ENCODE measurements at places on chromosomes 4 and X.
A peak's percentile ranks its signal among the peaks of the same experiment; 100 is the strongest.

- DNase-seq: no peak
Measured at GRCh38 chr4:114034189-114034588, 54.7 kb upstream of the ARSJ start.

- no peak for DNase-seq
Measured at GRCh38 chr4:24032371-24032989, 142.6 kb upstream of the PPARGC1A start.

- no peak for DNase-seq
Measured at GRCh38 chrX:104045642-104046041, 5.9 kb downstream of the H2BW2 start.

- DNase-seq: no peak
Measured at GRCh38 chr4:118037955-118038354, 3.7 kb downstream of the NDST3 start.

DNA sequence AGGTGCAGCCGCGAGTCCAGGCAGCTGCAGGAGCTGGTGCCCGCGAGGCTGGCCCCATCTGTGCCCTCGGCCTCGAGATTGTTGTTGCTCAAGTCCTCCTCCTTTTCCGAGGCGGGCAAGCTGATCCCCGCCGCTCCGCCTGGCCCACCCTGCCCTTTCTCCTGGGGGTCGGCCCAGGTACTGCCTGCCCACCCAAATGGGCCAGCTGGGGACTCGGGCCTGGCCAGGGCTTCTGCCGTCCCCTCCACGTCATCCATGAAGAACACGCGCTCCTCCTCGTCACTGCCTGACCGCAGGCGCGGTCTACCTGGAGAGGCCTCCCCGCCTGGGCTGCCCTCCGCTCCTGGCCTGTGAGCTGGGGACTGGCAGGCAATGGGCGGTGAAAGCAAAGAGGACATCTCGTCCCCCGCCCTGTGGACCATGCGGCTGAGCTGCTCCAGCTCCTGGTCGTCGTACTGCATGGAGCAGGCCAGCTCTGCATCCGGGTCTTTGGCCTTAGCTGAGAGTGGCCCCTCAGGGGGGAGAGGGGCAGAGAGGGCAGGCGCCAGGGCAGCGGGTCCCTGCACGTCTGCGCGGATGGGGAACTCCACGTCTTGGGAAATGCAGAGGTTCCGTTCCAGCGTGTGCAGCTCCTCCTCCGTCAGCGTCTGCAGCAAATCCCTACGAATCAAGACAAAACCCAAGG, 43.1 kb upstream of the MXD4 start:
- no peak for DNase-seq

- no peak for DNase-seq
Measured at GRCh38 chr4:152572417-152573086, 36.7 kb upstream of the FBXW7 start.

- DNase-seq: peak; percentile 23
Measured at GRCh38 chr4:112321776-112322684, 24.9 kb downstream of the ALPK1 start.

GRCh38 chrX:121579016-121579760, 531.8 kb downstream of the GLUD2 start:
- no peak for DNase-seq

GRCh38 chr4:132479543-132479942, 669.6 kb upstream of the PCDH10 start:
- DNase-seq: no peak

DNA sequence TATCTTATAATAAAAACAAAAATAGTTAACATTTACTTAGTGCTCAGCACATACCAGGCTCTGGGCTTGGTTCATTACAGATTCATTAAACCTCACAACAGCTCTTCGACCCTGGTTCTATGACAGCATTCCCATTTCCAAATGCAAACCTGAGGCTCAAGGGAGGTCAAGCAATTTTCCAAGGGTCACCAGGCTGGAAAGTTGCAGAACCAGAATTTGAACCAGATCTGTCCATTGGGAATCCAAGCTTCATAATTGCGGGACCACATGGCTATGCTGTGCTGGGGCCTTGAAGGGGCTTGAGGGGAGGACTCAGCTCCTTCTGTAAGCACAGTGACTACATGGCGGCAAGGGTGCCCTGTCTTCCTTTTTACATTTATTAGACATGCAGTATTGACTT, 197.3 kb upstream of the LNX1 start:
- no peak for DNase-seq

DNA sequence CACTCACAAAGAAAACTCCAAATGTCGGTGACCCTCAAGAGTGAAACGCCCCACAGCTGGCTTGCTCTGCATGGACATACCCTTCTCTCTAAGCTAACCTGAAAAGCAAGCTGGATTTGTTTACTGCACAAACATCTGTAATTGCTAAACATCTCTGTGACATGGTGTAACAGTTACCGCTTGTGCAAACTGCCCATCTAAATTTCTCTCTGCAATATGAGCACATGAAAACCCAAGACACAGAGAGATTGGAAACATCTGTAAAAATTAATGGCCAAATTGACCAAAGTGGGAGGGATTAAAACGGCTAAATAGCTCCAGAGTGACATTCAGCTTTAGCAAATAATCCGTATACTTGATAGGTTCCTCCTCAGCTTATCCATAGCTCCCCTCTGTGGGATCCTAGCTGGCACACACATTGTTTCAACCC, 155.0 kb upstream of the MAP3K15 start:
- no peak for DNase-seq

DNA sequence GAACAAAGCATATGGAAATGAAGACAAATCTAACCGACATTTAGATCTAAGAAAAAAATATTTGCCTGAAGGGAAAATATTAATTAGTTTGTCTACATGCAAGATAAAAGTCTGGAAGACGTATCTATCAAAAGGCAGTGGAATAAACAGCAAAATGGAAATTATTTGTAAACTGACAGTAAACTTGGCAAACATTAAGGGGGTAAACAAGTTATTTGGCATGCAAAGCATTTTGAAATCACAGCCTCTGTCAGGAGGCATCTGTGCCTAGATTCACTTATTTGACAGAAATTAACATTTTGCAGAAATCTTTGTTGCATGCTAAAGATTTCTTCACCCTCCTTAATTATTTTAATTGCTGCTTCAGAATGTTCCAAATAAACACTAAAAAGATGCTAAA, 1065.8 kb upstream of the POU3F4 start:
- no peak for DNase-seq

DNA sequence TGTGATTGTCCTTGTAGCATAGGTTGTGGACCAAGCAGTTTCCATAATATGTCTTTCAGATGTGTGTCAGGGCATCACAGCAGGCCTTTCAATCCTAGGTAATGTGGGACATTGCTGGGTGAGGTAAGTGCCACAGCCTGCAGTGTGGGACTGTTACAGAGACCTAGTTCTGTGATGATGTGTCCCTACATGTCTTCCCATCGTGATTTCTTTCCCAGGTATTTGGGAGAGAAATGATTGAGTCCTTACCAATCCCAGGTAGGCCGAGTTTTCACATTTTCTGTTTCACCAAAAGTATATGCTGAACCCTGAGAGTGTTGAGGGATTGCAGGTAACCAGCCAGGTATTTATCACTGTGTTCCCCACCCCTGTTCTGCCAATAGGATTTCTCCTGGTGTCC, 10.6 kb upstream of the ATXN3L start:
- no peak for DNase-seq

GRCh38 chrX:148878371-148878770, 378.0 kb downstream of the AFF2 start:
- DNase-seq: no peak

DNA sequence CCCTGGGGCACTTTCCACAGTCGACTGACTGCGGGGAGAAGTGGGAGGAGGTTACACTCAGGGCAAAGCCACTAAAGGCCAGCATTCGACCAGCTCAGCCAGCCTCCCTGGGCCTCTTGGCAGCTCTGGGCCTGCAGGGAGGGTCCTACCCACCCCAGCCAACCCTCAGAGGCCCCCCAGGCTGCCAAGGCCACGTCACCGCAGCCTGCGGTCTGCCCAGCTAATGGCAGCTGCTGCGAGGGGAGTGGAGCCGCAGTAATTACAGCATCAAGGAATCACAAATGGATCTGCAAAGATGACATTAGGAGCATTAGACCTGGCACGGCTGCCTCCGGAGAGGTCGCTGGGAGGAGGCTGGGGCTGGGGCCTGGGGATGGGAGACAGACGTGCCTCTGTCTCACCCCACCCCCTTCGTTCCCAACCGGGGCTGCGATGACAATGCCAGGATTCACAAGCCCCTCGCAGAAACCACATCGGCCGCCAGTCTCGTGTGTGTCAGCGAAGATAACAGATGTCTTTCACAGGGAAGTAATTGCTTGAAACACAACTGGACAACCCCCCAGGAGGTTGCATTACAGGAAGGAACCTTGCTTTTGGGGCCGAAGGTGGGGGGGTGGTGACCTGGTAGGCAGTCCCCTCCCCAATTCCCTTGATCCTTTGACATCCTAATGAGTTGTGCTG, 367.6 kb downstream of the BCOR start:
- DNase-seq: no peak

DNA sequence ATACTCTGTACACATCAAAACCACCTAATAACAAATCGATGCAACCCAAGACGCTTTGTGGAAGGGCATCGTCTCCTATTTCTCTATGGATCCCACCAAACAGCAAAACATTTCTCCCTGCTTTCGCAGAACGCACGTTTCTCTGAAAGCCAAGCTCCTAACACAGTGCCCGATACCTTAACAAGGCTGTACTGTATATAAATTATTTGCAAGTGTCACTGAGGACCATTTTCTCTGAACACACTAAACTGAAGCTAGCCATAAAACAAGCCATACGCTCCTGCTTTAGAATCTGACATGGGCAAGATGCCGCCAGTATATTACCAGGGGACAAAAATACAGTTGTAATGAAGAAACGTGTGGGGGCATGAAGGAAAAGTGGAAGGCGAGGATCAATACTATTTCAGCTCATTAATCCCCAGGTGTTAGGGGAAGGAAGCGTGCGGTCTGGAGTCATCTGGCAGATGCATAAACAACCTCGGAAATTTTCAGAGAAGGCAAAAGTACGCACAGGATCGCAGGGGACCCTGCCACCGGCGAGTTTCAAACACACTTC, 703 bp downstream of the KCNIP4 start:
- no peak for DNase-seq

- no peak for DNase-seq
Measured at GRCh38 chr4:8240211-8241041, 29.1 kb upstream of the HTRA3 start.

DNA sequence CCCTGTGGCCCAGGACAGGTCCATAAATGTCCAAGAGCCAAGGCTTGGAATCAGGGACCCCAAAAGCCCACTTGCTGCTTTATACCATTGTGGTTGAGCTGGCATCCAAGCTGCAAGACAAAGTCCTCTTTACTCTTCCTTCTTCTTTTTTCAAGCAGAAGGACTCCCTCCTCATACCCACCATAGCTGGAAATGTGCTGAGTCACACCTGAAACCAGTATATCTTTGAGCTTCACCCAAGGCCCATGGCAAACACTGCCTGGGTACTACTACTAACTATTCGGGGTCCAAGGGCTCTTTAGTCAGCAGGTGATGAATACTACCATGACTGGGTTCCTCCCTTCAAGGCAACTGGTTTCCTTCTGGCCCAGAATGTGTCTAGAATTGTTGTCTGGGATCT, 37.3 kb upstream of the NMU start:
- no peak for DNase-seq

DNA sequence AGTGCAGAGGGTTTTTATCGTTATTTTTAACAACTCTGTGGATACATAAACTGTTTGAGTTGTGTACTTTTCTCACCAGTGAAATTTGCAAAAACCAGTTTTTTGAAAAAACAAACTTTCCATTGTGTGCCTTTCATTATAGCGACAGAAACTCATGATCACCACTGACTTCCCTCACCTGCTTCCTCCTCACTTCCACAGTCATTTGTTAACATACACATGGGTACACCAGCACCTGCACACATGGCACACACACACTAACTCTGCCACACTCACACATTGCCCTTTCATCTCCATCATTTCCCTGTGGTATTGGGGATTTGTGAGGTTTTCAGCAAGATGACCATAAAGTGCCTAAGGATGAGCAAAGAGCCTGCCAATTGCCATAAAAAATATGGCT, 20.6 kb downstream of the CLDN22 start:
- DNase-seq: no peak

DNA sequence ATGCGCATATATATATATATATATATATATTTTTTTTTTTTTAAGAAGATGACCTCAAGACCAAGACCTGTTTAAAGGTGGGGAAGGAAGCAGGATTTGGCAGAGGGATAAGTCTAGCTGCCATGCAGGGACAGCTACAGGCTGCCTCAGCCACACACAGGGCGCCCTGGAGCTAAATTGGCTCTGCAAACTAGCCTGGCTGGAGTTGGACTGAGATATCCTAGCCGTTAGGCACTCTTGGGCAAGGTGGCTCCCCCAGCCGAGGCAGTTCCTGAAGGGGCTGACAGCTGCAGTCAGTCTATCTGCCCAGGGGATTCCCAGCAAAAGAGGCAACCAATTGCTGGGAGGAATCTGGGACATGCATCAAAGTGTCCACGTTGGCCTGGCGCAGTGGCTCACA, 21.9 kb downstream of the TRIML1 start:
- DNase-seq: no peak

GRCh38 chrX:40094041-40094899, 3.5 kb downstream of the BCOR start:
- no peak for DNase-seq

DNA sequence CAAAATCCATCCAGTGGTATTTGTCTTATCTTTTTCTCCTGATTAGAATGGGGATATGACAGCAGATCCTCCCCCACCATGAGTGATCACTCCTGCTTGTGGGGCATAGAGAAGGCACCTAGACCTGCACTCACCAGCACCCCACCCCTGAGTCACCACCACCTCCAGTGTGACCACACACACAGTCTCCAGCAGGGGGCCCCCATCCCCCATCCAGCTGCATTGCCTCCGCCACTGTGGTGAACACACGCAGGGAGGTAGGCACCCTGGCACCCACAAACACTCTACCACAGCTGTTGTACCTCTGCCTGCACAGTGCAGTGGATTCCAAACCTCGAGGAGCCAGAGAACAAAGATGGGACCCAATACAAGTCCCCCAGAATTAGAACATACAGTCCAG, 9.0 kb upstream of the MAGEA8 start:
- no peak for DNase-seq

- DNase-seq: no peak
Measured at GRCh38 chr4:163269869-163270268, 62.5 kb downstream of the NPY1R start.

GRCh38 chr4:142350871-142351270, 495.2 kb downstream of the INPP4B start:
- no peak for DNase-seq

- DNase-seq: no peak
Measured at GRCh38 chr4:11532138-11532537, 103.4 kb upstream of the HS3ST1 start.

GRCh38 chr4:25608644-25609043, 47.0 kb upstream of the SLC34A2 start:
- DNase-seq: no peak

- peak; percentile 24 for DNase-seq
Measured at GRCh38 chrX:154714925-154715324, 36.0 kb downstream of the GAB3 start.

GRCh38 chrX:110407910-110408545, 49.4 kb downstream of the RTL9 start:
- peak; percentile 12 for DNase-seq

Measured in KG1 (cell line).